ENCODE measurements at places on chromosomes 4 and X.

- DNase-seq = no peak
Observed at GRCh38 chrX:93741811-93742210, 67.8 kb downstream of the FAM133A start.

- DNase-seq = no peak
Observed at GRCh38 chrX:109187473-109188168, 294.3 kb downstream of the GUCY2F start.

GRCh38 chr4:181810711-181811110, 432.5 kb upstream of the TENM3 start:
- DNase-seq = no peak

- DNase-seq = no peak
Observed at GRCh38 chr4:83281307-83281706, 3.3 kb downstream of the COQ2 start.

DNA sequence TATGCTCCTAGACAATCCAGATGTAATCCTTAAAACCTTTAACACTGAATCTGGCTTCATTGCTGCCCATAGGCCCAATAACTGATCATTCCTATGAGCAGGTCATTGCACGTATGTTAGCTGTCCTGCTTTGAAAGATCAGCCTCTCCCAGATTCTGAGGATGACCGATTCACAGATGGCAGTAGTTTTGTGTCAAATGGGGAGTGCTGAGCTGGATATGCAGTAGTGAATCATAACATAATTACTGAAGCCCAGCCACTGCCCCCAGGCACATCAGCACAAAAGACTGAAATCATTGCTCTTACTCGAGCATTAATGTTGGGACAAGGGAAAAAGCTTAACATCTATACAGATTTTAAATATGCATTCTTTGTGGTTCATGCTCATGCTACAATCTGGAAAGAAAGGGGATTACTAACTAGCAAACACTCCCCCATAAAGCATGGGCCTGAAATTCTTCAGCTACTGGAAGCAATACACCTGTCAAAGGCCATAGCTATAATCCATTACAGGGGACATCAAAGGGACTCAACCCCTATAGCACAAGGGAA, 16.4 kb upstream of the ZNF280C start:
- DNase-seq = no peak

- no peak for DNase-seq
Observed at GRCh38 chr4:152424396-152424795, 111.5 kb downstream of the FBXW7 start.

- no peak for DNase-seq
Observed at GRCh38 chr4:184671101-184671500, 21.6 kb downstream of the PRIMPOL start.

DNA sequence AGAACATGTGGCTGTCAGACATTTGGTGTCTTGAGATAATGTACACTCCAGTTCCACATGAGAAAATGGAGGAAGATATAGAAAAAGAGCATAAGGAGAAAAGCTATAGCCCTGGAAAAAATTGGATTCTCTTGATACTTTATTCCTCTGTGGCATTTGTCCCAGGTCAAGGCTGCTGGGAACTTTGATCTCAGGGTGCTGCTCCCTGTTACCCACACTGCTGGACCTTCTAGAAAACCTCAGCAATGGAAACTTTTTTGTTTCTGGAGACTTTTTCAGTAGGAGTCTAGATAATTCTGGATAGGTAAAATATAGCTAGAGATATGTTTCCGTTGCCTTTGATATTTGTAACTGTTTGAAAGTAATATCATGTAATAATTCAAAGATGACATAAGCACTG, 11.1 kb downstream of the ADH1C start:
- no peak for DNase-seq
